ENCODE measurements at places on chromosomes 16 and 17.

DNA sequence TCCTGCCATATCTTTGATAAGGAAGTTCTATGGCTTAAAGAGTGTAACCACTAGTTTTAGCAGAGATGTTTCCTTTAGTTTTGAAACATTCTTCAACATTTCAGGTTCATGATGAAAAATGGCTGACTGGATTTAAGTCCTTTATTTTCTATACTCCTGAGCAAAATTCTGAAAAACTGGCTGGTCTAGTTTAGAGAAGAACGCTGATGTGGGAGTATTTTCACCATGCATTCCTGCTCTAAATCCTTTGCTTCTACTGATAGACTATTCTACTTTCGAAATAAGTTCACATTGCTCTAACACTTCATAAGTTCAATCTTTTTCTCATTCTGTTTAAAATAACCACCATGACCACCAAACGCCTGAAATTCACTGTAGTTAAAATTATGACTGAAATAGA lies 281.9 kb downstream of the FTO start:
- no peak for DNase-seq

- DNase-seq: no peak
Measured at GRCh38 chr17:55546991-55547664, 35.9 kb upstream of the SMIM36 start.

- no peak for DNase-seq
Measured at GRCh38 chr17:17039911-17040310, 2.3 kb upstream of the MPRIP start.

DNA sequence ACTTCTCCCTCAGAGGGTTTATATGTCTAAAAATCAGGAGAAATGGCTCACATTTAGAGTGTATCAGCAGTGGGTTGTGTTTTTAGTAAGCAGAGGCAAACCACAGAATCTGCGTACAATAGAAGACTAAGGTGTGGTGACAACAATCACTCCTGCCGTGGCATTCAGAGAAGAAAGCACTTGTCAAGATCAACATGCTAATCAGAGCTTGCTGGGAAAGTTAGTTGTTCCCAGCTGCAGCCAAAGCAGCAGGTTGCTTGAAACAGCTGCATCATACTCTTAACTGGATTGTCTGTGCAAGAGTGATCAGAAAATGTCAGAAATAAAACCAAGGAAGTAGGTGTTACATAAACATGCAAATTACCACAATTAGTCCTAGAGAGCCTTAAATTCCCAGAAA lies 616.4 kb downstream of the CDH8 start:
- DNase-seq: no peak

DNA sequence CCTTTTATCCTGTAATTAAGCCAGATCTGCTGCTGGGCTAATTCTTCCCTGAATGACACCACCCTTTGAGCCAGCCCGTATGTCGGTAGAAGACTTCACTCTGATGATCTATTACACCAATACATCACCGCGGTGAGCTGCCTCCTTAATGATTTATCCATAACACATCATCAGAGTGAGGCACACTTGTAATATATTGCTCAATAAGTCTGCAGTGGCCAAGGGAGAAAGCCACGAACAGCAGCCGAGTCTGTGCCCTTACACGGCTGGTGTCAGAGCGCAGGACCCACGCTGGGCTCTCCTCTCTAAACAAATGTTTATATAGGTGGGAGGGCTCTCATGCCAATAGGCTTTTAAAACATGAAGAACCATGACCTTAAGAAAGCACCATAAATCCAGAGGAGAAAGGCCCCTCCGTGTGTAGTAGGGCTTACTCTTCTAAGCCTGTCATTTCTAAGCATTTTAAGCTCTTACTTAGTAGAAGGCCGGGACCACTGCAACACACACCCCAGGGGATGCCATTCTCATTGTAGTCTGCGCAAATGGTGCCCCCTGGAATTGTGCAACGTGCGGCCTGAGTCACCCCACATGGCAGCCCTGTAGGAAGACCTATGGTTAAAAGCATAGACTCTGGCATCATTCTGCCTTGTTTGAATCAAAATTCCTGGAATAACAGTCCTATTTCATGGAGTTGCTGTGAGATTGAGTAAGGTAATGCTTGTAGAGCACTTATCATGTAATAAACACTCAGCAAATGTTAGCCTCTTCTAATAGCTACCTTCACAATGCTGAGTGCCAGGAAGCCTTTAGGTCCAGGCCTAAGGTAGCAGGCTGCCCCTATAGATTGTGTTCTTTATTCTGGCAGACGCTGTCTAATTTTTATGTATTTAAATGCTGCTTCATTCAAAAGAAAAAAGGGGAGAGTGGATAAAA lies 26.1 kb downstream of the MRPS23 start:
- no peak for DNase-seq

DNA sequence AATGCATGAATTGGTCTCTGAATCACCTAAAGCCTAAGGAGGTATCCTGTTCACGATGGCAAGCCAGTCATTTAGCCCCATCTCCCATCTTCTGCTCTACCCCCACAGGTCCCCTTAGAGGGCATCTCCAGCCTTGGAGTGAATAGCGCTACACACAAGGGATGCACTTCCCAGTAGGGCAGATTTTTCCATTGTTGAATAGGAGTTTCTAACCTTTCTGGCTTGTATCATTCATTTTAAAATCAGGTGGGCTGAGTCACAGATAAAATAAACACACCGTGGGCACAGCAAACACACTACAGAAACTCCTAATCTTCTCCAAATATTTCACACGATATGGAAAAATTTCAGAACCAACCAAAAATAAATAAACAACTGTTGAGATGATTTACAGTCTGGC lies 201.2 kb upstream of the NOG start:
- DNase-seq: no peak

GRCh38 chr17:29291163-29291752 lies 2.7 kb downstream of the NUFIP2 start:
- DNase-seq: no peak

GRCh38 chr17:81468111-81468769 lies 44.4 kb downstream of the ACTG1 start:
- no peak for DNase-seq

DNA sequence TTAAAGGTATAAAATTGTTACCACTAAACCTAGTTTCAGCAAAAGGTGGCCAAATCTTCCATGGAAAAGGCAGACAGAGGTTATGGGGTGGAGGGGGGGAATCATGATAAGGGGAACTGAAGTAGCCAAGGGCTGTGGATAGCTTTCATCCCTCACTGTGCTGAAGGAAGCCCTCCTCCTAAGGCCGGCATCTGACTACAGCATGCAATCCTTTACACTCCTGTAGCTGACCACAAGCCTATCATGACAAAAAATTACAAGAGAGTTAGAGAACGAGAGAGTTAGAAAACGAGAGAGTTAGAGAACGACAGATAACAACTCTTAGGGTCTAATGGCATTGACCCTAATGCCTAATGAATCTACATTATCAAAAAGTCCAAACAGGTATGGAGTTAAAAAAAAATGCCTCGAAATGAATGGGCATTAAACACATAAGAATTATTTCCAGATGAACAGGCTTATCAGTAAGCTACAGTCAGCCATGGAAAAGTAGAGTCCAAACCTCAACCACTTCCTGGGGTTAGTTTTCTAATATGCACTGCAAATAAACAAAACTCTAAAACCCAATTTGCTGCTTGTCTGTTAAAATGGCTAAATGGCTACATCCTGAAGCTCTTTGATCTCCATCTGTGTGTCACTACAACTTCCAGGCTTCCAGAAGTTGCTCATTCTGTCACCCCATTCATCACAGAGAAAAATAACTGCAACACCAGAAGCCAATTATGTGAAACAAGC lies 29.7 kb downstream of the DUSP14 start:
- no peak for DNase-seq

DNA sequence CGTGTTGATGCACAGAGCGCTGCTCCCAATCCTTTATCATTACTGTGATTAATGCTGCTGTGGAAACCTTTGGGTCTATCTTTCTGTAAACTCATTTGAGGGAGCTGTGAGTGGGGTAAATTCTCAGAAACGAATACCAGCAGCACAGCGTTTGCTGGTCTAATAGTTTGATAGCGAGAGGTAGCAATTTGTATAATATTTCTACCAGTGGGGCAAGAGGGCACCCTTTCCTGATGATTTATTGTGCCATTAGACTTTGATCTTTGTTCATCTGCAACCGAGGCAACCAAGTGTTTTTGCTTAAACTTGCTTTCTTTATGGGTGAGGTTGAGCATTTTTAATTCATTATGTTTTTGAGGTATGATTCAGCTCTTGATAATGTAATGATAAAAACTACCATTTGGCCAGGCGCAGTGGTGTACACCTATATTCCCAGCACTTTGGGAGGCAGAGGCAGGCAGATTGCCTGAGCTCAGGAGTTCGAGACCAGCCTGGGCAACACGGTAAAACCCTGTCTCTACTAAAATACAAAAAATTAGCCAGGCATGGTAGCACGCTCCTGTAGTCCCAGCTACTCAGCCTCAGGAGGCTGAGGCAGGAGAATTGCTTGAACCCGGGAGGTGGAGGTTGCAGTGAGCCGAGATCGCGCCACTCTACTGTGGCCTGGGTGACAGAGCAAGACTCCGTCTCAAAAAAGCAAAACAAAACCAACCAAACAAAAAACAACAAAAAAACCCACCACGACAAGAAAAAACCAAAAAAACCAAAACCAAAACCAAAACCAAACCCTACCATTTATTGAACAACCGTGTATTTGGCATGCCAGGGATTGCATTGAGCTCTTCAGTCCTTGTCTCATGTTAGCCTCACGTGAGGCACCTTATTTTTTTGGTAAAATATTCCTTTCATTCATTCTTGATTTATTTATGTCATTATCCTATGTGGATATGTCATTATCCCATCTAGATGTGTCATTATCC lies 81.5 kb downstream of the PLCG2 start:
- DNase-seq: no peak

DNA sequence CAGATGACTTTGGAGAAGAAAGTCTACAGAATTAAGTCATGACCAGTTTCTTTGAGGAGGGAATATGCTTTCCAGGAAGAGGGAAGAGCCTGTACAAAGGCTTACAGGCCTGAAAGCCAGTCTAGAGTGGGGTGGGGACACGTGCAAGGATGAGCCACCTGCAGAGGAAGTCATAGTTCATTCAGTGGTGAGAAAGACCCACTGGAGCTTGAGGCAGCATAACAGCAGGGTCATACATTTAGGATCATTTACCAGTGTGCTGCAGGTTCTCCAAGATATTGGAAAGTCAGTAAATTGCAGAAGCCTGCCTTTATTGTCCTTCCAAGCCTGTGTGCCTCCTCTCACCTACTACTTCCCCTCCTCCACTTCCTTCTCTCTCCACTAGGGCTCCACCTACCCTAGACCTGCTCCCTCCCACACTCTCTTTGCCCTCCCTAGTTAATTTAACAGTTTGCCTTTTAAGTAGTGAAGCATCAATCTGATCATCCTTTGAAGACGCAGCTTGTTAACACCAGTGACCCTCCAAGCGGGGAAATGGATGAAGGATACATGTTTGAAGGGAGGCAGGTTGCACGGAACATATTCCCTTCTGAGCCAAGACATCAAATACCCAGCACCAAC lies 40.2 kb downstream of the CDRT15 start:
- DNase-seq: no peak

DNA sequence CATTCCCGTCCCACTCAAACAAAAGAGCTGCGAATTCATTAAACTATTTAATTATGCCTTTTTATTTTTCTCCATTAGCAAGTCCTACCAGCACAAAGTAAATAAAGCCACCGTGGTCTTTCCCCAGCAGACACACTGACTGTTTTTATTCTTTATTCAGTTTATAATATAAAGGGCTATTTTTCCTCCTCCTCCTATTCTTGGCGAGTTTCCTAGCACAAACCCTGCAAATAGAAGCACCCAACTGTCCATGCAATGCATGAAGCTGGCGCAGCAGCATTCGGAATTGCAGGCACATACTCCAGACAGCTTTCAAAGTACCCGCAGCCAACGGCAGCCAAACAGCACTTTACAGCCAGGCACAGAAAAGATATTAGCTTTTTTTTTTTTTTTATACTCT lies 583.4 kb upstream of the PSMD7 start:
- no peak for DNase-seq

GRCh38 chr17:42284566-42284965 lies 3.7 kb upstream of the STAT5A start:
- no peak for DNase-seq

DNA sequence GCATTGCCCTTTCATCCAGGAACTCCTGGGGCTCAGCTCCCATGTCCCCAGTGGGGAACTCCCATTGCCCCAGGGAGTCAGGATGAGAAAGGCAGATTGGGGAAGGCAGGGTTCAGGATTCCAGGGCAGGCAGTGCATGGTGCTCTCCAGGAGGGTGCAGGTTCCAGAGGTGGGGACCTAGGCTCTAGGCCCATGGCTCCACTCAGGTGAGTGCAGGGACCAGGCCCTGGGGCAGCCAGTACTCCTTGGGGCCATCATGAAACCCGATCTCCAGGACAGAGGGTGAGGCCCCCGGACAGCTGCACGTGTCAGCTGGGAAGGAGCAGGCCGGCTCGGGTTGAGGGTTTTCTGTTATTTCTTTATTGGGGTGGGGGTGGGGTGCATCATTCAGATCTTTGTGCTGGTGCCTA lies 1.3 kb upstream of the MTSS2 start:
- no peak for DNase-seq

- DNase-seq: no peak
Measured at GRCh38 chr16:8782673-8783072, 14.8 kb downstream of the TMEM186 start.

DNA sequence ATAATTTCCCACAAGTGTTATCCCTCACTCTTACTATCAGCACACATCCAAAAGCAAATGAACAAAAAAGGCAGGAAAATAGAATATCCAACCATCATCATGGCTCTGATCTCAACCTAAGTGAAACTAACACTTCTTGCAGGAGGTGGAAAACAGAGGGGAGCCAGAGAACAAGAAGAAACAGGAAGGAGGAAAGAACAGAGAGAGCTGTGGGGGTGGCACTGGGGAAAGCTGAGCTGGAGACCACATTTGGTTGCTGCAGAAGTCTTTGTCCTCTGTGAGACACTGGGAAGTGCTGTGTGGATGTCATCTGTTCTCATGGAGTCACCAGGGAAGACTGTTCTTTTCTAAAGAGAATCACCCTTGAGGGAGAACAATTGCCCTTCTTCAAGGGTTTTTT lies 34.7 kb downstream of the GRB7 start:
- no peak for DNase-seq

- DNase-seq: no peak
Measured at GRCh38 chr16:72210072-72210471, 38.1 kb upstream of the PMFBP1 start.

GRCh38 chr16:11806721-11807120 lies 9.7 kb upstream of the ZC3H7A start:
- no peak for DNase-seq

GRCh38 chr16:28092721-28093384 lies 29.3 kb upstream of the GSG1L start:
- no peak for DNase-seq

GRCh38 chr17:7445619-7445968 lies 733 bp downstream of the CHRNB1 start:
- no peak for DNase-seq

All from activated T-helper 1 cell treated with anti-CD3 and anti-CD28 coated beads, Interleukin-2, amount 50 U/mL, for 16 hours (primary cell).